ENCODE measurements at places on chromosomes 16 and 17. TPM values are rescaled to one million over a fixed set of nuclear protein-coding genes. Genes with fewer than 3 reads are reported as not detected.
A peak's percentile ranks its signal among the peaks of the same experiment; 100 is the strongest.

HOXB6 gene
- total RNA-seq = 0.22 TPM

KRT26 gene
- not detected for total RNA-seq

GLP2R gene
- not detected for total RNA-seq

NLGN2 gene
- 9.9 TPM for total RNA-seq

CYB561 gene
- total RNA-seq = 9.7 TPM

PLCG2 gene
- total RNA-seq = 8.3 TPM

AHSP gene
- not detected for total RNA-seq

SEPTIN1 gene
- 199 TPM for total RNA-seq

KRTAP2-2 gene
- total RNA-seq = not detected

PIK3R5 gene
- total RNA-seq = 20.7 TPM

CCL5 gene
- total RNA-seq = 133 TPM

GRB7 gene
- total RNA-seq = 1.2 TPM

CSH2 gene
- not detected for total RNA-seq

SOX8 gene
- total RNA-seq = 2.6 TPM

- no peak for DNase-seq
These were observed 64.8 kb downstream of the VAT1L start for GRCh38 chr16:77853161-77853560.

DNA sequence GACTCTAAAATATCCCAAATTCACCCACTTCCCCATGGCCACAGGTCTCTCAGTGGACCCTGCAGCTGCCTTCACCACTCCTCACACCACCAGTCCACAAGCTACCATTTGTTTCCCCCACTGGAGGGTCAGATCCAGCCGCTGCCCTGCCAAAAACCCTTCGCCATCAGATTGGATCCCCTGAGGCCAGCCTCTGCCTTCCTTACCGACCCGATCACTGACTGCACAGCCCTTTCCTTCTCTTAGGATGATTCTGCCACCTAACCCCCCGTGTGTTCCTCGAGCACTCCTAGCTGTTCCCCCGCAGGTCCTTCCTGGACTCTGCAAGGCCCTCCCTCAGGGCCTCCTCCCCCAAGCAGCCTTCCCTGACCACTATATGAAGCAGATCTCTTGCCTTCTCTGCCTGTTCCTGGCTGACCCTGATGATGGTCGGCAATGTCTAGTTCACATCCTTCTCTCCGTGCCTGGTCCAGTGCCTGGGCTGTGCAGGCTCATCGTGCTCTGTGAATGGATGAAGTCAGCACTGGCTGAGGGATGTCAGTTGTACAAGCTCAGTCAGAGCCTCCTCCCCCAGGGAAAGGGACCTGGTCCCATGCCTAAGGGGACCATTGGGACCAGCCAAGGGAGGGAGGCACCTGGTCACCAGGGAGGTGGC, 46.0 kb downstream of the CPNE2 start:
- no peak for DNase-seq

DNA sequence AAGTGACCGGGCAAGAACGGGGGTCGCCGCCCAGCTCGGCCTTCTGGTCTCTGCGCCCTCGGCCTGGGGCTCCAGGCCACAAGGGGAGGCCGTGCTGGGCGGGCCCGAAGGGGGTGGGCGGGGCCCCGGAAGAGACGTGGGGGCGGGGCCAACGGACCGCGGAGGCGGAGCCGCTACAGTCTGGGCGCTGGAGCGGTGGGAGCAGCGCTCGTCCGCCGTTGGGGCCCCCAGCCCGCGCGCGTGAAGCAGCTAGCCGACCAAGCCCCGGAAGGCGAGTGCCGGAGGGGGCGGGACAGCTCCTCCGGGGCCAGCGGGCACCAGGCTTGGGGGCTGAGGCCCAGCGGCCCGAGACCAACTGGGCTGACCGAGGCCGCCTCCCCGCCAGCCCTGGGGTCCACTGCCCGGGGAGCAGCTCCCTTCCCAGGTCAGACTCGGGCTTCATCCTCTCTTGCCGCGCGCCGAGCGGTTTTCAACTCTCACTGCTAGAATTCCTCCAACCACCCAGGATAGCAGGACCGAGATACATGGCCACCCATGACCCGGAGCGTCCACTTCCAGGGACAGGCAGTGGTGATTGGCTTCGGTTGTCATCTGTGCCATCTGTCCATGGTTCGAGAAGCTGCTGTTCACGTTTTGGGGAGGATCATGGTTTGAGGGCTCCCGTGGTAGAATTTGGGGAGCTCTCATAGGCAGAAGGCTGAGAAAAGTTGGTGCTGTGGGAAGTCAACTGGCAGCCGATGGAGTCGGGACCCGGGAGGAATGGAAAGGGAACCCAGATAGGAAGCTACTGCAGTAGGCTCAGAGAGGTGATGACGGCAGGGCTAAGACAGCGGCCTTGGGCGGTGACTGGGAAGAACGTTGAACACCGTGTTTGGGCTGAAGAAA, 44.6 kb upstream of the LCMT1 start:
- DNase-seq = peak; percentile 92

DNA sequence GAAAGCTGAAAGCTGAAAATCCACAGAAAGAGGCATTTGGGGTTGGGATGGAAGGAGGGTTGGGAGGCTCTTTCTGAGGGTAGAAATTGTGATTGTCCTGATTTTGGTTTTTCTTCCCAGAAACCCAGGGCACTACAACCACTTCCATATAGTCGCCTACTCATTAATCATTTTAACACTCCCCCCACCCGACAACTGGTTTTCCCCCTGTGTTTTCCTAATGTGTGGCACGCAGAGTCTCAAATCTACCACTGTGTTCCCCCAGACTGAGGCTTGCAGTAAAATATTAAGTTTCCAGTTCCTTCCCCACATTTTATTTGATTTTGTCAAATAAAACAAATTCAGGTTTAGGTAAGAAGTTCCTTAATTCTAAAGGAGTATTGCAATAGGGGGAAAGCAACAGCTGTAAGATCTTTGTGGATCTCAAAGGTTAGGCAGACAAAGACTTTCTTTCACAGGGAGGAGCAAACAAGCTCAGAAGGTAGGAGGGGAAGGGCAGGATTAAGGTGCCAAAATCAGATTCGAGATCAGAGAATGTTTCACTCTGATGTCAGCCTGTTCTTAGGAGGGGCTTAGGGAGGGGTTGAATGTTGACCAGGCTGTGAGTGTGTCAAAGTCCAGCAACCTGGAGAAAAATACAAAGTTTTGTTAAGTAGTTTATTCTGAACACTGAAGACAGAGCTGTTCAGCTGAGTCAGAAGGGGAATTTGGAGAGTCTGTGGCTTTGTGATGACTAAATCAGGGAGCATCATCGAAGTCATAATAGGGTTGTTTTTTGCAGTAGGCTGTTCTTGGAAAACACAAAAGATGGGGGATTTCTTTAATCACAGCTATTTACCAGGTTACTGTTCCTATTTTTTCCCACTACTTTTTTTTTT, 3.6 kb downstream of the ZNF267 start:
- peak; percentile 74 for DNase-seq

GRCh38 chr16:16817196-16817595, 438.3 kb downstream of the NPIPA7 start:
- no peak for DNase-seq

DNA sequence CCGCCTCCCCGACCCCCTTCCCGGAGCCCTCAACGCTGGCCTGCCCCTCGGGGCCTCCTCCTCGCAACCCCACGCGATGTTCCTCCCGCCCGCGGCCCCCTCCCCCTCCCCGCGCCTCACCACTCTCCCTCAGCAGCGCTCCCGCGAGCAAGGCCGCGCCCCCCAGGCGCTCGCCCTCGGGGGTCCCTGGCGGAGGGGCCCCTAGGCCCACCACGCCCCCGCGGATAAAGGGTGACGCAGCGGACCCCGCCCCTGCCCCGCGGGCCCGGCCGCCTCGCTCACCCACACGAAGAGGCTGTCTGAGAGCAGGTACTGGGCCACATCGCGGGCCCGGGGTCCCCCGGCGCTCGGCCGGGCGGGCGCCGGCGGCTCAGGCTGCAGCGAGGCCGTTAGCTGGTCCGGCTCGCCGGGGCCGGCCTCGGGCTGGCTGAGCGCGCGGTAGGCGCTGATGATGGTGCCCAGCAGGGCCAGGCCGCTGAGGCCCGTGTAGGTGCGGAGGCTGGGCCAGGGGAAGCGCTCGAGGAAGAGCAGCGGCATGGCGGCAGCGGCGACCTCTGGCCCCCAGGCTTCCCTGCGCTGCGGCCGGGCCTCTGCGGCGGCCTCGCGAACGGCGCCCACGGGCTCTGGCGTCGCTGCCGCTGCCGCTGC, 430 bp downstream of the AMFR start:
- DNase-seq = peak; percentile 45

GRCh38 chr17:27380551-27380950, 75.7 kb upstream of the KSR1 start:
- DNase-seq = no peak

- no peak for DNase-seq
These were observed 2.6 kb downstream of the HOXB9 start for GRCh38 chr17:48623583-48623982.

DNA sequence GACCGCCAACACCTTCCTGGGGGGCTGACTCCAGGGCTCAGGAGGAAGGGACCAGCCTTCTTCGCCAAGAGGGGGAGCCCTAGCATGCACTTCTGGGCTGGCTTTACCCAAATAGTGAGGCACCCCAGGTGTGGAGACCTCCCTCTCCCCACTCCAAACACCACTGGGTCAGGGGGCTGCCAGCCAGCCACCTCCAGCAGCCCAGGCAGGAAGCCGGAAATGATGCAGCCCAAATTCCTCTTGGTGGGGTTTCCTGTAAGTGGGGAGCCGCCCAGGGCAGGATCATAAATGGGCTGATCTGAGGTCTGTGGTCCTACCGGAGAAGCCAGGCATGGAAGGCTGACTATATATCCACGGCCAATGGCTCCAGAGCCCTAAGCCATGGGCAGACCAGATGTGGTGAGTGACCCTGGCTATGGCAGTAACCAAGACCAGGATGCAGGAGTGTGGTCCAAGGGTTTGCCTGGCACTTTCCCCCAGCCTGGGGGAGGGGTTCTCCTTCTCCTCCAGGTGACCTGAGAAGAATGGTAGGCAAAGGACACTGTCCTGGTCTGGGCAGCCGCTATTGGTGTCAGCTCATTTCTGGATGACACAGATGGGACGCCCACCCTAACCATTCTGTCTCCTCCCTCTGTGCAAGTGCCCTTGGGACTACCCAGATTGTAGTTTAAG, 4.2 kb downstream of the GIT1 start:
- DNase-seq = peak; percentile 42

GRCh38 chr16:66167564-66168291, 198.8 kb upstream of the CDH5 start:
- no peak for DNase-seq

- DNase-seq = no peak
These were observed 3.0 kb downstream of the SOX15 start for GRCh38 chr17:7586673-7587419.

- no peak for DNase-seq
These were observed 48.0 kb upstream of the CDH5 start for GRCh38 chr16:66318505-66318904.

DNA sequence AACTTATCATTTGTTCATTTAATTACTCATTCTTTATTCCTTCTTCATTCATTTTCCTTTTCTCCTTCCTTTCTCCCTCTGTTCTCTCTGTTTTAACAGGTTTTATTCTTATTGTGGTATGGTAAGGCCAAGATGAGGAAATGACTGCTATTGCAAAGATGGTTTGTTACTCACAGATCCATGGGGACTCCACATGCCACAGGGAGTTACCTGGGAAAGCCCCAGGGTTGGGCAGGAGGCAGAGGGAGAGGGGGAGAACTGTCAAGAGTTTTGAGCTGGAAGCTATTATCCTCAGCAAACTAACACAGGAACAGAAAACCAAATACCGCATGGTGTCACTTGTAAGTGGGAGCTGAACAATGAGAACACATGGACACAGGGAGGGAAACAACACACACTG, 453.3 kb downstream of the WWOX start:
- DNase-seq = no peak

GRCh38 chr16:59878479-59878878, 1144.4 kb upstream of the GOT2 start:
- DNase-seq = no peak

DNA sequence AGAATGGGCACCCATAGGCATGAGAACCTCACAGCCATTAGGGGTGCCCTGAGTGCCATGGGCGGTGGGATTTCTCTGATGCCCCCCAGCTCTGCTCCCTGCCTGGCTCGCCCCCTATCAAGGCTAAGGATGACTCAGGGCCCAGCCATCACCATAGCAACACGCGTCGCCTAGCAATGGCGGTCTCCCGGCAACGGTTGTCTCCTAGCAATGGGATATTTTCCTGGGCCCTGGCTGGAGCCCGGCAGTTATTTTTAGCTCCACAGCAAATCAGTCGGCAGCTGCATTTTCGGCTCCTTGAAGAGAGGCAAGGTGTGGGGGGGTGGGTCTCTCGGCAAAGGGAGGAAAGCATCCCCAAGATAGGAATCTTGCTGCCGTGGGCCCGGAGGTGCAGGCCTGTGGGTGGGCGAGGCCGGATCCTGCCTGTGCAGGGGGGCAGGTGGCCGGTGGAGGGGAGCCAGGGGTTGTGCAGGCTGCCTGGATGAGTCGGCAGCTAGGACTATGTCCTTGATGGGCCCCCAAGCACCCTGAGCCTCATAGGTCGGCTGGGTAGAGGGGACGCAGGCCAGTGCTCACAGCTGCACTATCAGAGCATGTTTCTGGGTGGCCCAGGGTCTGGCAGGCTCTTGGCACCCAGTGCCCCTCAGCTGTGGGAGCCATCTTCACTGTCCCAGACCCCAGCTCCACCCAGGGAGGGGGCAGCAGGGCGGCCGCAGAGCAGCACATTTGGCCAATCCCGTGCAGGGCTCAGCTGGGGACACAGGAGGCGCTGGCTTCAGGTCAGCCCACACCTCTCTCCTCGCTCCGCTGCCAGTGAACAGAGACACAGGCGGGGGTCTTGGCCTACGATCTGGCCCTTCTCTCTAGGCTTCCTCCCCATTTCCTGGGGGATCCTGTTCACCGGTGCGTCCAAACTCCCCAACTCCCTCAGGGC, 4.2 kb upstream of the FBXL16 start:
- DNase-seq = no peak

GRCh38 chr17:81845881-81846742, 11.3 kb upstream of the PPP1R27 start:
- DNase-seq = no peak

DNA sequence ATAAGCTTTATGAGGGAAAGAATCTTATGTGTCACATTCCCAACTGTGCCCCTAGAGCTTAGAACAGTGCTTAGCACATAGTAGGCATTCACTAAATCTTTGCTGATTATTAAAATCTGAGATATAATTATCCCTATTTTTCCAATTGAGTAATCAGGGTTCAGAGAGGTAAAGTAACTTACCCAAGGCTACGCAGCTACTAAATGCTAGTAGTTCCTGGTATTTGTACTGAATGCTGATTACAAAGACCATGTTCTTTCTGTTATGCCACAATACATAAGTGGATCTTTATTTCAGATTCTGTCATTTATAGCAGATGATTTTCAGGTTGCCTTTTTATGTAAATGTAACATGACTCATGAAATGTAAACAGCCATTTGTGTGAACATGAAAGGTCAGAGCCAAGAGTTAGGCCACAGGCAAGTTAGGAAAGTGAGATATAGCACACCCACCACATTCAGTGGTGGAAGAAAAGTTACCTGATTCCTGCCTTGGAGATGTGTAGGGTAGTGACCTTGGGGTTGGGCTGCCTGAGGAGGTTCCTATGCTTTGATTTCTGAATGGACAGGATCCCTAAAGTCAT, 77.2 kb downstream of the FTO start:
- DNase-seq = no peak

GRCh38 chr17:11899537-11899942, 97.7 kb downstream of the ZNF18 start:
- DNase-seq = no peak

Data from activated CD4-positive, alpha-beta memory T cell treated with anti-CD3 and anti-CD28 coated beads for 36 hours (primary cell).